T1000 (cell line): ENCODE measurements at places on chromosomes 13 and 19.

GRCh38 chr13:26693749-26694463 lies 66.7 kb downstream of the GPR12 start:
- DNase-seq, result no peak

- DNase-seq, result no peak
Measured at GRCh38 chr13:35906636-35907035, 224.5 kb downstream of the DCLK1 start.

- DNase-seq, result no peak
Measured at GRCh38 chr19:3161453-3161852, 17.1 kb upstream of the S1PR4 start.

DNA sequence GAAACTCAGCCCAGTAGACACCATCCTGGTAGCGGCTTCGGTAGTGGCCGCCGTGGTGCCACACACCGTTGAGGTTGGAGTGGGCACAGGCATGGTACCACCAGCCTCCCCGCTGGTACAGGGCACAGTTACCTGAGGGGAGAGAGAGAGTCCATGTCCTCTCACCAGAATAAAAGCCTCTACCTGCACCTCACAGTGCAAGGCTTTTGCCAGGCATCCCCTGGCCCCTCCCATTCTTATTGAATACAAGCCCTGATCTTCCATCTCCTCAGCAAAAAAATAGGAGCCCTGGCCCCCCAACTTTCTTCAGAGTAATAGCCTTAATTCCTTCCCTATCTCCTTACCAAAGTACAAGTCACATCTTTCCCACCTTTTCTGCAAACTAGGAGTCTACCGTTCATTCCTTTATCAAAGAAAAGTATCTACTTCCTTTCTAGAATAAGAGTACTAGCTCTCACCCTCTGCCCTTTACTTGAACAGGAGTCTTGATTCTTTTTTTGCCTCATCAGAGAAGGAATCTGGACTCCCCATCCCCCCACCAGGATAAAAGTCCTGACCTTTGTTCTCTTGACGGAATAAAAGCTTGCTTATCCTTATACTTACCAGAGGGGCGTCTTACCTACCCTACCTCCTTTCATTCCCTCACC lies 6.7 kb downstream of the SHFL start:
- no peak for DNase-seq

GRCh38 chr13:83941701-83942335 lies 59.5 kb upstream of the SLITRK1 start:
- no peak for DNase-seq

DNA sequence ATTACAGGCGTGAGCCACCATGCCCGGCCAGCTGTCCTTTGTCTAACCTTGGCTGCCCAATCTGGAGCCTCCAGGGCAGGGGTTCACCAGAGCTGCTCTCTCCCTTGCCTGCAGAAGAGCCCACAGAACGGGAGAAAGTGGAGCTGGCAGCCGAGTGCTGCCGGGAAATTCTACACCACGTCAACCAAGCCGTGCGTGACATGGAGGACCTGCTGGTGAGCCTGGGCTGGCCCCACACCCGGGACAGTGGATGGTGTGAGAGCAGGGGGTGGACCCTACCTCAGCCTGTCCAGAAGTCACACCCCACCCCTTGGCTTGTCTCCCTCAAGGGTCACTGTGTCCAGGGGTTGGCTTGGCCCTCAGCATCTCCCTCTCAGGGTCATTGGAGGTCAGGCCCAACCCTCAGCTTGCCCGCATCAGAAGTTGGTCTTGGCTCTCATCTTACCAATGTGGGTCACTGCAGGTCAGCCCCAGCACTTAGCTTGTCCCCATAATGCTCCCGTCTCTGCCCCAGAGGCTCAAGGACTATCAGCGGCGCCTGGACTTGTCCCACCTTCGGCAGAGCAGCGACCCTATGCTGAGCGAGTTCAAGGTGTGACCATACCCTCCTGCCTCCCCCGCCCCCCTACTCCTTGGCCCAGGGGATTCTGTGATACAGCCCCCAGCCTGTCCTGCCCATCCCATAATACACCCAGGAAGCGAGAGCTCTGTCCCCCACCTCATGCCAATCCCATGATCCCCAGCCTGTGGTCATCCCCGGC lies 20.4 kb downstream of the ARHGEF1 start:
- DNase-seq, result no peak

DNA sequence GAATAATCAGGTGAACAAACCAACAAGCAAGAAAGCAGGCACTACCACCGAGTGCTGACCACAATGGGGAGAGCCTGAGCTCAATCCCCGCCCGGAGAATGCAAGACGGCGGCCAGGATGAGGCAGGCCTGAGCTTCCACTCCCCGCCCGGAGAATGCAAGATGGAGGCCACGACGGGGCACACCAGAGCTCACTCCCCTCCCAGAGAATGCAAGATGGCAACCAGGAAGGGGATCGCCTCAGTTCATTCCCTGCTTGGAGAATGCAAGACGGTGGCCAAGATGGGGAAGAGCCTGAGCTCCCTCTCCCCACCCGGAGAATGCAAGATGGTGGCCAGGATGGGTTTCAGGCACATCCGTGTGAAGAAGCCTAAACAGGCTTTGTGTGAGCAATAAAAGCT lies 24.7 kb upstream of the MIER2 start:
- DNase-seq, result no peak

- DNase-seq, result no peak
Measured at GRCh38 chr13:33199289-33199850, 86.2 kb downstream of the STARD13 start.

GRCh38 chr19:15113245-15114152 lies 6.3 kb downstream of the SYDE1 start:
- DNase-seq, result no peak
